ENCODE measurements at places on chromosomes 2 and 18.

GRCh38 chr2:148907085-148907785 lies 32.2 kb downstream of the KIF5C start:
- DNase-seq = no peak

DNA sequence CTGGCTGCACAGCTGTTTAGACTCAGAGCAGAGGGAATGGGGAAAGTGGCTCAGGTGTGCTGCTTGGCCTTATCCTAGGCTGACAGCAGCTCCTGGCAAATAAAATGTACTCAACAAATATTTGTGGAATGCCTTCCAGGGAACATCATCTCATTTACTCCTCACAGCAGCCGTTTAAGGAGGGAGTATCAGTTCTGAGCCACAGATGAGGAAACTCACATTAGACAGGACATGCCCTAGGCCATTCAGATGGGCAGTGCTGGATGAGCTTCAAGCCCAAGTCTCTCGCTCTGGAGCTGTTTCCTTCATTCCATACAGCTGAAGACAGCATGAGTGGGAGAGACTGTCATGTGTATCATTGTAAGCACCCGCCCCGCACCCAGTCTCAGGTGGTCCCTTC lies 129.6 kb upstream of the CNGA3 start:
- DNase-seq = no peak

DNA sequence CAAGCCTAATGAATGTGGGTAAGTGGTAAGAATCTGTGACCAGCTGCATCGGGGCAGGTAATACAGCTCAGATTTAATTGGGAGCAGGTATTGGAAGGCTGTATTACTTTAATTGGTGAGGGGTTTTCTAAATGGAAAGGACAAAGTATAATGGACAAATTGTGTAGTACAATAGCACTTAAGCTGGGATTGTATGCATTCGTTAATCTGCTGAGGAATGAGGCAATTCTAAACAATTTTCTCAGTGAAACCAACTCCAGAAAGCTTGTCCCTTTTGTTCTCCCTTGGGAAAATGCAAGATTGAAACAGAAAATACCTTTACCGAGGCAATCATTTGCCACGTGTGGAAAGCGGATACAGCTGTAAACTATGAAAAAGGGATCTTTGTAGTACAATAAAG lies 801.6 kb upstream of the POU3F3 start:
- no peak for DNase-seq

GRCh38 chr18:41324934-41325333 lies 630.1 kb upstream of the PIK3C3 start:
- no peak for DNase-seq

- DNase-seq = no peak
Measured at GRCh38 chr2:19174176-19174575, 184.2 kb downstream of the OSR1 start.

GRCh38 chr2:22499082-22499839 lies 885.7 kb upstream of the KLHL29 start:
- DNase-seq = no peak

DNA sequence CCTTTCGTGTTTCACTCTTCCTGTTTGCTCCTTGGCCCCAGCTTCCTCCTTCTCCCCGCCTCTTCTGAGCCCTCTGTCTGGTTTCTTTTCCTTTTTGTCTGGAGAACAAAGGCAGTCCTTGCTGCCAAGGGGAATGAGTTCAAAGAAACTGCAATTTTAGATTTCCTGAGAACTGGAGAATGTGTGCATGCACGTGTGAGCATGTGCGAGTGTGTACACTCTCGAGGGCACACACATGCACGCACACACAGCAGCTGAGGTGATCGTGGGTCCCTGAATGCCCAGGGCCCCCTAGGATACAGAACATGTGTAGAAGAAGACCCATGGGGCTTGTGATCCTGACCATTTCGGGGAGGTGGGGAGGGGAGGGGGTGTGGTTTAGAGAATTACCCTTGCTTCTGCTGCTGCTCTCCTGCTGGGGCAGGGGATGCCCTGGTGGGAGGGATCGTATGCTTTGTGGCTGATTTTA lies 151.8 kb downstream of the DYSF start:
- DNase-seq = no peak

GRCh38 chr2:191580581-191580980 lies 97.4 kb upstream of the NABP1 start:
- DNase-seq = no peak

GRCh38 chr2:34844629-34845028 lies 1245.5 kb upstream of the FAM98A start:
- DNase-seq = no peak

DNA sequence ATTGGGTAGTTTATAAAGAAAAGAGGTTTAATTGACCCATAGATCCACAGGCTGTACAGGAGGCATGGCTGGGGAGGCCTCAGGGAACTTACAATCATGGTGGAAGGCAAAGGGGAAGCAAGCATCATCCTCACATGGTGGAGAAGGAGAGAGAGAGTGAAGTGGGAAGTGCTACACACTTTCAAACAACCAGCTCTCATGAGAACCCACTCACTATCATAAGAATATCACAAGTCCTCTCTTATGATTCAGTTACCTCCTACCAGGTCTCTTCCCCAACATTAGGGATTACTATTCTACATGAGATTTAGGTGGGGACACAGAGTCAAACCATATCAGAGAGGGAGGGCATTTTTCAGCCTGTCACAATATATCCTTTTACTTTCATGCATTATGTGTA lies 22.7 kb upstream of the DOCK10 start:
- no peak for DNase-seq

- no peak for DNase-seq
Measured at GRCh38 chr2:129782633-129782990, 196.9 kb upstream of the RAB6C start.

DNA sequence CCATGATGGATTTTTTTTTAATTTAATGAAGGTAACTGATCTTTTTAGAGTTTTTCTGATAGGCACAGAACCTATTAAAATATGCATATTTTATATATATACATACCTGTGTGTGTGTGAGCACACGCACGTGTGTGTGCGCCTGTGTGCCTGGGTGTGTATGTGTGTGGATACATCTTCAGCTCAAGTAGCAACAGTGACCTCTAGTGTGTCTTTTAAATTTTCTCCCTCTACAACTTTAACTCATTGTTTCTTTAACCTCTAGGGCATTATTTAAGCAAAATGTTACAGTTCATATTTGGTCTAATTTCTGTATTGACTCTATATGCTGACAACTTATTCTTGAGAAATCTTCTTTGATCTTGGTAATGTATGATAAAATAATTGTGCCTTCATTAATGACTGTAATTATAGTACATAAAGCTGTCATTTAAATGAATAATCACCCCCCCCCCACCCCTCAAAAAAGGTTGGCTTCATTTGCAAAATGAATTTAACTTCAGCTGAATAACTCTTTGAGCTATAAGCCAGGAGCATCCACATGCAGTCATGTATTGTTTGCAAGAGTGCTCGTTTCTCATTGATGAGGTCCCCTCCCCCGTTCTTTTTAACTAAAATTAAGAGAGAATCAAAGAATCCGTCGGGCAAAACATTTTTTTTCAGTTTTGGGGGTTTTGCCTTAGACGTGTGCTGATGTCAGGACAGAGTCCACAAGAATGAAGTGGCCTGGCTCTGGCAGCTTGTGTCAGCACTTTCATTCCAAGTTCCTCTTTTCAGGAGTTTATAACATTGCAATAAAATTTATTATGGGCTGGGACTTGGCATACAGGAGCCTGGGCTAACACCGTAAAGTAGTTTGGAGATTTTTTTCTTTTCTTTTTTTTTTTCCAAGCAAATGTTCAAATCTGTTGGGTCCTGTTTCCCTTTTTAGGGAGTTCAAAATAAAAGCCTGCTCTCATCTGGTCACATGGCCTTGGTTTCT lies 80.0 kb downstream of the ETAA1 start:
- DNase-seq = no peak

GRCh38 chr2:74985978-74986609 lies 27.7 kb downstream of the POLE4 start:
- no peak for DNase-seq

GRCh38 chr18:4599312-4599711 lies 144.2 kb upstream of the DLGAP1 start:
- no peak for DNase-seq

DNA sequence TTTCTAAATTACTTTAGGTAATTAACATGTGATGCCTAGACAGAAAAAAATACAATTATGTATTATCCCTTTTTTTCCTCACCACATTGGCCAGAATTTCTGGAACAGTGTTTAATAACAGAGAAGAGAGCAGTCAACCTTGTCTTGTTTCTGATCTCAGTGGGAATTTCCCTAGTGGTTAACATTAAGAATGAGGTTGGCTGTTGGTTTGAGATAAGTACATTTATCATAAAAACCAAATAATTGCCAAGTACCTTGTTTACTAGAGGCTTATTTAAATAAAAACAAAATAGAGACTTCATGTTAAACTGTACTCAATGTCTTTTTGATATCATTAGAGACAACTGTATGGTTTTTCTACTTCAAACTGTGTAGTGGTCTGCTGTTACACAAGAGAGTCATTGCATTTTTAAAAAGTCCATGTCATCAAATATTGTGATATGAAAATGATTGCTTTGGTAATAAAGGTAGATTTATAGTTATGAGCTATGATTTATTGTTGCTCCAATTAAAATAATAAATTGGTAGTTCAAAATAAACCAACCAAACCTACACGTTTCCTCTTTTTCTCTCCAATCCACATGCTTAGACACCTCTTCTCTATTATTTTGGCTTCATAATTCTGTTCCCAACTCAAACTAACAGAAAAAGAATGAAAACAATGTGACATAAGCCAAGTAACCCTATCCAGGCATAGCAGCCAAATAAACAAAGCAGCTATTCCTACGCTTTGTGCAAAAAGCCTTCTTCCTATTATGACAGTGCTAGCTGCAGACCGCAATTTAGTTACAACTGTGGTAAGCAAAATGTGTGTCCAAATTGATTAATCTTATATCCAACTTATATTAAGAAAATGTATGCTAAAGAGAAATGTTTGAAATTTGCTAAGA lies 20.9 kb upstream of the TANK start:
- DNase-seq = no peak

DNA sequence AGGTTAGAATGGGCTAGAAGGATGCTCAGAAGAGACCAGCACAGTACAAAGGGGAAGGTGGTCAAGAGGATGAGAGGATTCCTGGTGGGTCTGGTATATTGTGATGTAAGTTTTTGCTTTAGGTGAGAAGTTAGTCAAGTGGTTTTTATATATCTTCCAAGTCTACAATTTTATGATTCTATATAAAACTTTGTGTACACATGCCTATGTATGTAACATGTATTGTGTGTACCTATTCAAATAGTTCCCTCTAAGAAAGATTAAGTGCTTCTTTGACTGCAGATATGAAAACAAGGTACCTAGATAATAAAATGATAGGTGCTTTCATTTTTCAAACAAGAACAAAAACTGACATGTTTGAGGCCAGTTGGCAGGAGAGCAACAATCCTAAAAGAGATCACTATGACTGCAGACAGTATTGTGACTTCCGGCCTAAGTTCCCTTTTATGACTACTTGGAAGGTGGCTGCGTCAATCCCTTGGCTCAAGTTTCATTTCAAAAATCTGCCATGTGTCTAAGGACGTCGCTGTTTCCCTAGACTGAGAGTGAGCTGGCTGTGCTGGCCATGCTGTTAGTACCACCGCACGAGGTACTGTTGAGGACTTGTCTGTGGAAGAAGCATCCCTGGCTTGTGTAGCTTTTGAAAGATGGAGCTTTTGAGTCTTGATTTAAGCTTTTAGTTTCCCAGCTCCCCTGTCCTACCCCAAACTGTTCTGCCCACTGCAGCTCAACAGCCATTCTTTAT lies 123.1 kb downstream of the PRPF40A start:
- DNase-seq = no peak

GRCh38 chr2:10208736-10209135 lies 86.2 kb downstream of the RRM2 start:
- no peak for DNase-seq

GRCh38 chr2:203463266-203463678 lies 71.8 kb downstream of the RAPH1 start:
- DNase-seq = no peak

GRCh38 chr2:222052934-222053367 lies 245.8 kb downstream of the PAX3 start:
- DNase-seq = no peak

- no peak for DNase-seq
Measured at GRCh38 chr18:24395049-24395795, 2.4 kb downstream of the OSBPL1A start.

GRCh38 chr18:33152376-33152775 lies 288.1 kb downstream of the CCDC178 start:
- DNase-seq = no peak

DNA sequence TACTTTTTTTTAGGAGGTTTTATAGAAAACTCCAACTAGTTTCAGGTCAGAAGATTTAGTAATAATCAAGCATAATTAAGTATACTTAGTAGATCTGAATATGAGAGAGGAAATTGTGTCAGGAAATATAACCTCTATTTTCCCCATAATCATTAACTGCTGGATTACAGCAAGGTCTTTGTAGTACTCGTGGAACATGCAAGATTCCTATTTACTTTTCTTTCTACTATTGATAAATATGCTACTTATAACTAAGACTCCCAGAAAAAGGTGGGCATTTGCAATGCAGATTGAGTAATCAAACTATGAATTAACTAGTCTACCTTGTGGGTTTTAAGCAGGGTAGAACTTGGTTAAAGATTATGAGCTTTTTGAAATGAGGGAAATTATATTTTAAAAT lies 570.1 kb downstream of the LRP1B start:
- DNase-seq = no peak

DNA sequence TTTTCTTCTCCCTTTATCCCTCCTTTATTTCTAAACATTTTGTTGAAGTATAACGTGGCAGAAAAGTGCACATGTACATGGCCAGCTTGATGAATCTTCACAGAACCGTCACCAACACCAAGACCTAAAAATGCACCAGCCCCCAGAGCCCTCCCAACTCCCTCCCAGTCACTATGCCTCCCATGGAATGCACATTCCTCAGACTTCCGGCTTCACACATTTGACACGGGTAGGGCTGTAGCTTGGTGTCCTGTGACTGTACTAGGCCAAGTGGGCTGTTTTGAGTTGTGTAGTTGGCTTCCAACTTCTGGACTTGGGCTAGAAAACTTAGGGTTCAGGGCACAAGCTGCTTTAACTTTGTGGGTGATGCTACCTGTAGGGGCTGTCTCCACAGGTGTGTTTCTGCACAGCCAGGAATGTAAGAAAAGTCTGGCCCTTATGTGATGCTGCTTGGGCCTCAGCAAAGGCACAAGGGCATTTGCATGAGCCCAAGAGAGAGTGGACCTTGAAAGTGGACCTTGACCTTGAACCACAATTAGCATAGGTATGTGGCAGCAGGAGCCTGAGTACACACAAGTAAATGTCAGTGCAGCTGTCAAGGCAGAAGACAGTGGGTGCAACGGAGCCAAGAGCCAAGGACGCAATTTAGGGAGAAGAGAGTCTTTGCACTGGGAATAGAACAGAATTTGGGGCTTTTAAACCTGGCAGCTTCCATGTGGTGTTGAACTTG lies 78.4 kb downstream of the SEPTIN10 start:
- DNase-seq = no peak

DNA sequence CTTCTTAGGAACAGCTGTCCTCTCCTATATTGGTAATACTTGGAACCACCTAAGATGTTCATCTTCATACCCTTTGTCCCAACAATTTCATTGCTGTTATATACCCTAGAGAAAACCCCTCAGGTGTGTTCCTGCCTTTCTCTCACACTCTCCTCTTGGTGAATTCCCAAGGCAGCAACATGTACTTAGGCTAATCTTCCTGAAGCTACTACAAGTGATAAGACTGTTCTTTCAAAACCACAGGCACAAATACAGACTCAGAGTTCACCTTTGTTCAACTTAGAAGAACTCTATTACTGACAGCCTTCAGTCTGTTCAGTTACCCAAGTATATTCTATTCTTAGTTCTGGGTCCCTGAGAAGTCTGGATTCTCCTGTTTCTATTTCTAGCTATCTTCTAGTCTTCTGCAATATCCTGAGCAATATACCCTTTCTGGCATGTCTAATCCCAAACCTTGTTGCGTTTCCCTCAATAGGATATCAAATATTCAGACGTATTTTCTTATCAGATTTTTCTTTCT lies 247.7 kb upstream of the STON1 start:
- no peak for DNase-seq

All from GM12892 (cell line).